Inflammatory macrophage (primary cell): ENCODE measurements at places on chromosomes 6 and 20.
A peak's percentile ranks its signal among the peaks of the same experiment; 100 is the strongest.

GRCh38 chr6:165854061-165854862 is 191.2 kb upstream of the PDE10A start:
- DNase-seq, result no peak

DNA sequence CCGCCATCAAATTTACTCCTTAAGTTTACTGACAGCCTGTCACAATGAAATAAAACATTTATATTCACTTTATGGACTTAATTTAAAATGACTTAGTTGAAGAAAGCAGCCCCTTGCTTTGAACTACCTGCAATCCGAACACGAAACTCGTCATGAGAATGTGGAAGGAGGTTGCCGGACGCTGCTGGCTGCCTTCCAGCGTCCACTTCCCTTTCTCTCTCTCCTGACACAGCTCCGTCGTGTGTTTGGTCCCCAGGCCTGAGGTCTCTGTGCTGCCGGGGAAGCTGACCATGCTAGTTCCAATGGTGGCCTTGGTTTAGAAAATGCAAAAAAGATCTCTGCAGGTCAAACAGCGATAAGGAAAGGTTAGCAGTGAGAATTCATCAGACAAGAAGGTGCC is 519.7 kb downstream of the CDH26 start:
- DNase-seq, result peak; percentile 2

- DNase-seq, result no peak
Measured at GRCh38 chr6:120590611-120591010, 743.7 kb downstream of the TBC1D32 start.

DNA sequence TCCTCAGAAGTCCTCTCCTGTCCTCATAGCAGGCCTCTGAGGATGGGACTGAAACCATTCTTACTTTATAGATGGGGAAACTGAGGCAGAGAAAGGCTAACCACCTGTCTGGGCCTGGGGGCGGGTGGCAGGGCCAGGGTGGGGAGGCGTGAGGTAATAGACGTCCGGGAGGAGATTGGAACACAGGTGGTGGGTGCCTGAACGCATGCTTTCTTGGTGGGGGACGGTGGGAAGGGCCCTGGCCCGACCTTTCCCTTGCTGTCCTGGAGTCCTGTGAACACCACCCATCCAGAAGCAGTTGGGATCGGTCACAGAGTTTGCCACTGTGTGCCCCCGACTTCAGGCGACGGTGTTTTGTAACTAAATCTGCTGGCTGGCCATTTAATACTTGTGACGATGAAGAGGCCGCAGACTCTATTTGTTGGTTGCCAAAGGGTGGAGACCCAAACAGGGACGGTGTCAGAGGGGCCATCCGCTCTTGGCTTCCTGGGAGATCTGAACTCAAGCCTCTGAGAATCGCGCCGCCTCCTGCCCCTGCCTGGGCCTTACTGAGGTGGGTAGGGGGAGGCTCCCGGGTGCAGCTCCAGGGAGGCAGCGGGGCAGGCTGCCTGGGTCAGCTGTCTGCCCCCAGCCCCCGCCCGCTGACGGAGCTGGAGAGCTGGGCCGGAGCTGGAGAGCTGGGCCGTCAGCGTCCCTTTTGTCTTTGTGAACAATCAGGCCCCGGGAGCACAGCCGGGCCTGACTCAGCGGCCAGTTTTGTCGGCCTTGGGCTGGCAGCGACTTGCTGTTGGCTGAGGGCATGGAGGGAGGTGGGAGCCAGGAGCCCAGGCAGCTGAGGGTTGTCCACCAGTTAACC is 4.1 kb downstream of the RBM38 start:
- DNase-seq, result no peak

- DNase-seq, result no peak
Measured at GRCh38 chr6:38279423-38279822, 360.3 kb downstream of the BTBD9 start.

- no peak for DNase-seq
Measured at GRCh38 chr6:167733740-167734661, 92.7 kb upstream of the AFDN start.

- no peak for DNase-seq
Measured at GRCh38 chr20:22575087-22575721, 9.2 kb downstream of the FOXA2 start.

DNA sequence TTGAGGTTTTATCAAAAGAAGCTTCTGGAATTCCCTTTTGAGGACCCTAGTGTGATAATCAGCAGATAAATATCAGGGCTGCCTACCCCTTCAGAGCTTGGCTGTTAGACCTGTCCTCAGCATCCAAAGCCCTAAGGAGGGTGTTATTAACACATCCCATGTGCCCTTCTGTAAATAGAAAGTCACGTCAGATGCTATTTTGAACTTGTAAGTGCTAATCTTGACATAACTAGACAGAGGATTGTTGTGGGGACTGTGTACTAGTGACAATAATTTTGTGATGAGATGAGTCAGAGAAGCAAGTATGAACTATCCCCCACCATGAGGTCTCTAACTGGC is 4.9 kb upstream of the LAMA4 start:
- no peak for DNase-seq

DNA sequence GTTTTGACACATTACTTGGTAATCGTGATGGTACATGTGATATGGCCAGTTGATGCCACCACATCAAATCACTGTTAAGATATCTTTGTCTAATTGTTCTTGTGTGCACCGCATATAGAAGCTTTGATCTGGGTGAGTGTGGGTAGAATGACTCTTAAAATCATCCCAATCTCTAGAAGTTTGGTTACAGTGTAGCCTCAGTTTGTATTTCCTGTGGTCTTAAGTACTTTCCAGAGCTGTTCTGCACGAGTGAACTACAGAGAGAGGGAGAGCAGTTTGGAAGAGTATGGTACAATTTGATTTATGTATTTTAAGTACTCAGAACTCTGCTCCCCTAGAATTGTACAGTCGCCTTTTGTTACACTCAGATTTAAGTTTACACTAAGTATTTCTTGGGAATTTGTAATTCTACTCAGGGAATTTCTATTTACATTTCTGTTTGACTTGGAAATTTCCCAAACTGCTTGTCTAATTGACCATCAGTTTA is 37.5 kb downstream of the SNX9 start:
- no peak for DNase-seq

- DNase-seq, result peak; percentile 53
Measured at GRCh38 chr20:46394872-46395760, 11.3 kb downstream of the ELMO2 start.

DNA sequence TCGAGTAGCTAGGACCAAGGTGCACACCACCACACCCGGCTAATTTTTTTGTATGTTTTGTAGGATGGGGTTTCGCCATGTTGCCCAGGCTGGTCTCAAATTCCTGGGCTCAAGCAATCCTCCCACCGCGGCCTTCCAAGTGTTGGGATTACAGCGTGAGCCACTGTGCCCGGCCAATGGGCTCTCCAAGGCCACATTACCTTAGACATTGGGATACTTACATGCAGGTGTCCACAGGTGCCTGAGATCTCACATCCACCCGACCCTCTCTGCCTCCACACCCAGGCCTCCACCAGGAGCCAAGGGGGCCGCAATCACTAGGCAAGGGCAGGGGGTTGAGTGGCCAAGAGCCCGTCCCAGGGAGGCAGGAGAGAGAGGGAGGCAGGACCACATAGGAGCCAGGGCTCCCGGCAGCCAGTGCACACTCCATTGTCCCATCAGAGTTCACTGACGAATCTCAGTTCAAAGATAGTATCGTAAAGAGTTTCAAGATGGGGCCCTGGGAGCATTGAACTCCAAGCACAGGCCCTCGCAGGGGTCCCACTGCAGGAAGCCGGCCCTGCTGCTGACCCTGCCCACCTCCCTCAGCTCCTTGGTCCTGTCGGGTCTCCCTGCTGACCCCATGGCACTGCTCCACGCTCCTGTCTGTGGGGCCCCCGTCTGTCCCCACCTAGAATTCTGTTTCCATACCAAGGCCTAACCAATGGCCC is 55.3 kb downstream of the SSR1 start:
- no peak for DNase-seq

- DNase-seq, result no peak
Measured at GRCh38 chr6:82263916-82264315, 16.4 kb upstream of the IBTK start.

GRCh38 chr20:39716796-39717341 is 754.7 kb downstream of the DHX35 start:
- DNase-seq, result no peak

DNA sequence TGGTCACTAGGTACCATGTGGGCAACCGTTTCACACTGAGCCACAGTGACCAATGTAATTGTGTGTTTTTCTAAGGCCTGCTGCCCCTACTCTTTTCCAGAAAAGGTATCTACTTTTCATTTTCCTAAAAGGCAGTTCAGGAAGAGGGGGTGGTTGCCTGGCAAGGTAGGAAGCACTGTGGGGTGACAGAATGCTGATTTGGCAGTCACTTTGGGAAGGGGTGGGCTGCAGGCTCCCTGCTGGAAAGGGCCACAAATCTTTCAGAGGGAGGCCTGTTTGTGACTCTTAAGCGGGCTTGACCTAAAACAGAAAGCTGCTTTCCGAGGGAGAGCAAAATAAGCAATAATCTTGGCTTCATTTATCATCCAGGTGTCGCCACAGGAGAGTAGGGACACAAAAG is 5.2 kb upstream of the NNAT start:
- no peak for DNase-seq

- no peak for DNase-seq
Measured at GRCh38 chr6:9252799-9253198, 817.5 kb upstream of the SLC35B3 start.

DNA sequence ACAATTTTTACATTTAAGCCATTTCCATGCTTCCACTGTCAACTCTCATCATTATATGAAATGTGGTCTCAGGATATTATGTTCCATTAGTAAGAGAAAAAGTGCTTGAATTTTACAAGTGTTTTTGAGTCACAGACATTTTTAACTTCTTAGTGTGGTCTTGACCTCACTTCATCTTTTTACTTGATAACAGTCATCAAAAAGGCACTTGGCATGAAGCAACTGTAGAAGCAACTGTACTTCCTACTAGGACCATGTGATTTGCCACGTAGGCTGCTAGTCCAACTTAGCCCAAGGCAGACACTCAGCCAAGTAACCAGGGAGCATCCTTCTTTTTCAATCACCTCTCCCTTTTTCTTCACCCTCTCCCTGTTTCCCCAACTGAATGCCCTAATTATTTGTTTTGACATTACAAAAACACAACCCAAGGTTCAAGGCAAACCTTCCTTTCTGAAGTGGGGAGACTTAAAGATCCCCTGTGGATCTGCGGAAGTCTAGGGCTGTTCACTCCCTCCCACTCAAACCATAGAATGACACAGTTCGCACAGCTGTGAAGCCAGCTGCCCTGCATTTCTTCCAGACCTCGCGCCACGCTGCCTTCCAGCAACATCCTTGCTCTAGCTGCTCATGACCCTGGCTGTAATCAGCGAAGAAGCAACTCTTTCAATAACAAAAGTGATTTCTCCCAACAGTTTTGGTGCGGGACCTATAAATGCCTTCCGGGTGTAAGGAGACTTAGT is 45.0 kb downstream of the PHACTR1 start:
- DNase-seq, result peak; percentile 39

DNA sequence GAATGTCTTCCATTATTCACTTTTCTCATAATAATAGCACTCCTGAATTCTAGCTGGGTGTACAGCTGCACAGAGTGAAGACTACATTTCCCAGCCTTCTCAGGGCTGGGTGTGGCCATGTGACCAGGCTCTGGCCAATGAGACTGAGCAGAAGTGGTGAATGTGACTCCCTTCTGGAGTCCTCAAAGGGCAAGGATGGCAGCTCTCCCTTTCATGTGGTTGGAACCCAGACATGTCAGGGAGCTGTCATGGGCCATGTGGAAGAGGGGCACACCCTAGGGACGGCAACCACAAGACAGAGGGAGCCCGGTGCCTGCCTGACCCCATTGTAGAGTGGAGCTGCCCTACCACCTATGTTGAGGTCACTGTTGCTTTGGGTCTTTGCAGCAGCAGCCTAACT is 312.8 kb upstream of the SULF2 start:
- DNase-seq, result no peak

DNA sequence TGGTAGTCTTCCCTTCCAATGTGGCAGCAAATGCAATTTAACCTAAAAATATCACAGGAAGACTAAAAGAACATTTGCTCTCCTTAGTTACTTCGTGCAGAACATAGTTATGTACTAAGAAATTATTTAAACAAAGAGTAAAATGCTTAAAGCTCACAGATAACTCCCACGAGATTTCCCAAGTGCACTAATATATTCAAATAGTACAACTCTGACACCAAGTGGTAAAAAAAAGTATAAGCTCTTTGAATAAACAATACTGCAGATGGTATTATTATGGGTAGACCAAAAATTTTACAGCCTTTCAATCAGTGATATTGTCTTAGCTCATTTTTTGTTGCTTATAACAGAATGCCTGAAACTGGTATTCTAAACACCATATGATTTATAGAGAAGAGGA is 52.8 kb upstream of the FILIP1 start:
- peak; percentile 13 for DNase-seq

GRCh38 chr6:20915156-20915555 is 380.9 kb downstream of the CDKAL1 start:
- peak; percentile 82 for DNase-seq

DNA sequence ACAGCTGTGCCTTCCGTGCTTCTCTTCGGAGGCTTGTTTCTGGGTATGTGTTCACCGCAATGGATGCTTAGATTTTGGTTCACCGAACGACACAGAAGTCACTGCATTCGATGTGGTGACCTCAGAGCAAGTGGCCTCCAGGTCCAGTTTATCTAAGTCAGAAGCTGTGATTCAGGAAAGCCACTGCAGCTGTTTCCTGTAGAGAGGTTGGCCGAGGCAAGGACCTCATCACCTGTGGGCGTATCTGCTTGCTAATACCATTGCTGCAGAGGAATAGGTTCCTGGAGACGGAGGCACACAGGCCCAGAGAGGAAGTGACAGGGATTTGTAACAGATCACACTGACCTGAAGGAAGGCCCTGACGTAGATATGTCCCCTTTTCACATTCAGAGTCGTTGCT is 82.7 kb downstream of the FARS2 start:
- DNase-seq, result peak; percentile 69

- no peak for DNase-seq
Measured at GRCh38 chr6:84842525-84843166, 78.2 kb upstream of the TBX18 start.

DNA sequence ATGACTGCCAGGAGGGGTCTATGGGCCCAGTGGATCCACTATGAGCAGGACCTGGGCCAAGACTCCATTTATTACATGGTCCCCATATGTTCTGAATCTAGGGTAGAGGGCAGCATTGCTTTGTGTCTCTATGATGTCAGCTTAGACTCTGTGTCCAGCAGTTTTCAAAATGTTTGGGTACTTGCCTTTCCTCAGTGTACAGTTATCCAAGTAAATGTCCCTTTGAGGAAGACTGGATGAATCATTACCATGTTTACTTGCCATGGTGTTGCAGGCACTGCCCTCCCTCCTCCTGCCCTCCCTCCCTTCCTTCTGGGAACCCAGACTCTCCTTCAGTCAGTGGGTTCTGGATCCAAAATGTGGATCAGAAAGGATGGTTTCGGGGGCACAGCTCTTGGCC is 108.6 kb downstream of the NRN1 start:
- no peak for DNase-seq

GRCh38 chr6:4948781-4949450 is 54.9 kb downstream of the RPP40 start:
- no peak for DNase-seq

DNA sequence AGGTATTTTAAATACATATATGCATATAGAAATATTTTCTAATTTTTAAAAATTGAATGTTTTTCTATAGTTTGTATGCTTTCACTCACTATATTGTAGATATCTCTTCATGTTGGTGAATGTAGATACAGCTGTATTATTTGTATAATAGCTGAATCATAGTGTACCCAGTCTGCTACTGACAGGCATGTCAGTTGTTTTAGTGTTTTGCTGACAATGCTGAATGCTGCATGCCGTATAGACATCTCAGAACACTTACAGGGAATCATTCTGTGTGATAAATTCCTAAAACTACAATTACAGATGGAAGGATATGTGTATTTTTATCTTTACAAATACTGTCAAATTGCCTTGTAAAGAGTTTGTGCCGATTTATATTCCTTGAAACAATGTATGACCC is 175.4 kb downstream of the SIM1 start:
- DNase-seq, result no peak
